ENCODE measurements at places on chromosomes 3 and 15. TPM values are rescaled to one million over a fixed set of nuclear protein-coding genes. Genes with fewer than 3 reads are reported as not detected.

Gene ERC2
- 15.6 TPM for total RNA-seq

DNA sequence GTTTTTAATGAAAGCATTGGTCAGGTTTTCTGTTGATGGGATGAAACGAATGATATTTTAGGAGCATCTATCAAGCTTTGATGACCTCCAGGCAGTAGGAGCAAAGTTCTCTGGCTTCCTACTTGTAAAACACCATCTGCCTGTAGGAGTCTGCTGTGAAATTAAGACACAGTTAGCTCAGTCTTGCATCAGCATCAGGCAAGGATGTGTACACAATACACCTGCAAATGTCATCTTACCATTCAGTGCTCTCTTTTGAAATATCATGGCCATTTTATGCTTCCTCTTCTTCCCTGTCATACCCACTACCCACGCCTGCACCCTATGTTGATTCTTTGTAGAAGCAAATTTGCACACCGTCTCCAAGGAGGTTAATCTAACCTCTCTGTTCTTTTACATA, 38.2 kb downstream of the B3GALNT1 start:
- no peak for DNase-seq

GRCh38 chr3:53375019-53375418, 27.7 kb upstream of the DCP1A start:
- peak; percentile 46 for DNase-seq

DNA sequence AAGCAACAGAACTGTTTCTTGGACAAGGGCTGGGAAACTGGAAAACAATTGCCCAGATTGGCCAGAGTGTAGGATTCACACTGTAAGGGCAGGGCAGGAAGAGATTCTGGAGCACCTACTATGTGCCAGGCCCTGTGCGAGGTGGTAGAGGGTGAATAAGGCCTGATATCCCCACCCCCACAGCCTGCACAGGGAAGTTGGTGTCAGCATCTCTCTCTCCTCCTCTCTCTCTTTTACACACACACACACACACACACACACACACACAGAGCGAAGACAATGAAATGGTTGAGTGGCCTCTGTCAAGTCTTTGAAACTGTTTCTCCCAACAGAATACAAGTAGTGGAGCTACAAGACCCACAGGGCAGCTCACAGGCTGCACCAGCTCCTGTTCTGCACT, 47.1 kb upstream of the SLCO2A1 start:
- peak; percentile 28 for DNase-seq

DNA sequence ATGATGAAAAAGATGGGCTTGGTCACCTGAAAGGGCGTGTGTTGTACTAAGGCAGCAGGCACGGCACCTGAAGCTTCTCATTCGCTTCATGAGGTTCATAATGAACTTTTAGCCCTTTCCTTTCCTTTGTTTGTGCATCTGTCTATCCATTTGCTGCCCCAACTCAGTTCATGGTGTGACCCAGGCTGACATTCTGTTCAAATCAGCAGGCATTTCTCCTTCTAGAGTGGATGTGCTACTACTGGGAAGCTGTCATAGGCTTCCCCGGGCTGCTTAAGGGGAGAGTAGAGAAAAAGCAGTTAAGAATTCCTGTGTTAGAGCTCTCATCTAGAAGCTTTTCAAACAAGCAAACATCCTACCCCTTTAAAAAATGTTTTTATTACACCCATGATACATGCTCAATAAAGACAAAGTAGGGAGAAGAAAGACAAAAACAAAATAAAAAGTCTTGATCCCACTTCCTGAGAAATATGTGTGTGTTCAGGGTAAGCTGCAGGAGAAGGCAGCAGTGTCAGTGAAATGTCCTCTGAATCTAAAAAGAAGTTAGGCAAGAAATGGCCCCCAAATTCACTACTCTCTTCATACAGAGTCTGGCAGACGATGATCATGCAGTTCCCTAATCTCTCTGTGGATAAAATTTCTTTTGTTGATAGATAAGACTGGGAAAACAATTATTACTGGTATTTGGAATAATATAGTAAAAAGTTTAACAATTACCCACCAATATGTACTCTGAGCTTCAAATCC, 136.9 kb upstream of the PFN2 start:
- no peak for DNase-seq

GRCh38 chr15:67003586-67003985, 61.8 kb upstream of the SMAD3 start:
- no peak for DNase-seq
